Left ventricle myocardium superior (tissue), 1 donor: ENCODE measurements at places on chromosomes 11 and 22. TPM values are rescaled to one million over a fixed set of nuclear protein-coding genes. Genes with fewer than 3 reads are reported as not detected.
A peak's percentile ranks its signal among the peaks of the same experiment; 100 is the strongest.

GRCh38 chr11:63212742-63213141, 30.7 kb downstream of the SLC22A25 start:
- no peak for DNase-seq

DNA sequence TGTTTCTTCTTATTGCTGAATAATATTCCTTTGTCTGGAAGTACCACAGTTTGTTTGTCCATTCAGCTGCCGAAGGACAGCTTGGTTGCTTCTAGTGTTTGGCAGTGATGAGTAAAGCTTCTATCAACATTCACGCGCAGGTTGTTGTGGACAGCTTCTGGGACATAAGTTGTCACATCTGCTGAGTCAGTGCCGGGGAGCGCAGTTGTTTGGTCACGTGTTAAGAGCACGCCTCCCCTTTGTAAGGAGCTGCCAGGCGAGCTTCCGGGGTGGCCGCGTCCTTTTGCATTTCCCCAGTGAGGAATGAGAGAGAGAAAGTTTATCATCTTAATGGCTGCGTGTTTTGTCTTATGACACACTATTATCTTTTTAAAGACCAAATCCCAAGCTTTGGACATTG, 30.3 kb downstream of the SAMM50 start:
- DNase-seq = no peak

Gene PAAF1
- 13.7 TPM for total RNA-seq

DNA sequence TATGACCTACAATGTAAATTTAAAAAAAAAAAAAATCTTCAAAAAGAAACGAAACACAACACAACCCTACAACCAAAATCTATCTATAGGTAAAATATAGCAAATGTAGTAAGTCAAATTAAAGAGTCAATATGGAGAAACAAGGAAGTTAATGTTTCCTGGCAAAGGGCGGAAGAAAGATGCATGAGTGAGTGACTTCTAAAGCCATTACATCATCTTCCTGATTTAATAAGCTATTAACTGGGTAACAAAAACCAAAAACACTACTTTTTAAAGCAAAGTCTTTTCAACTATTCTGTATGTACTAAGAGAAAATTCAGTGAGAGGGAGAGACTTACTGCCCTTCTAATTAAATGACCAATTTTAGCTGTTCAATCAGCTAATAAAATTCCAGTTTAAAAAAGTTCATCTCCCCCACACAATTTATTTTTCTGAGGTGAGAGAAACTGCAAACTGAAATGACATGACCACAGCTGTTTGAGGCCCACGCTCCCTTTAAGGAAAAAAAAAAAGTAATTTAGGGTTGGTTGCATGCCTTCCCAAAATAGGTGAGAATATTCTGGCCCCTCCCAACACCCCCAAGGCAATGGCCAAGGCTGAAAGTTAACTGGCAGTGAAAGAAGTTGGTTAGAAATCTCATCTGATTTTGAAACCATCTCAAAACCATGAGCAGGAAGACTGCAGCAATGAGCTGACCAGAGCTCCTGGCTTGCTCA, 5.9 kb downstream of the SF1 start:
- no peak for DNase-seq

Gene ZNF215
- total RNA-seq = 0.17 TPM

GRCh38 chr11:67022961-67023956, at the start of gene SYT12:
TSS of gene SYT12 (plus strand) at chr11:67023134. CDS start at chr11:67030145, 7,011 bp downstream.
- DNase-seq = peak; percentile 37

Gene TIRAP
- 7.8 TPM for total RNA-seq

- DNase-seq = no peak
Observed at GRCh38 chr22:21703684-21704316, 31.8 kb downstream of the YPEL1 start.

GRCh38 chr11:130642994-130643393, 194.5 kb downstream of the ADAMTS15 start:
- no peak for DNase-seq

DNA sequence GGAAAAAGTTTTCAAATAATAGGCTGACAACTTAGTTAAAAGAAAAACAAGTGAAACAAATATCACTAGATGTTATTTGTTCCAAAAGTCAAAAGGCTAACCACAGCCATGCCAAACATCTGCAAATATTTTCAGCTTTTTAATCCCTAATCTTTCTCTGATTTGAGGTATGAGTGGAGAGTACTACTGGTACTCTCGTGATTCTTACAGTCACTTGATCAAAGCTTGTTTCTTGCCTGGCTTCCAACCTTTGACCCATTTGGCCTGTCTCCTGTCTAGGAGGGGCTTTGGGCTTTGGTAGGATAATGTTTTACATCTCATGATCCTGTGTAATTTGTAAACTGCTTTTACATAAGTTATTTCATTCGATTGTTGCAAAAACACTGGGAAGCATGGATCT, 301.8 kb upstream of the SORL1-AS1 start:
- no peak for DNase-seq

Gene UBQLNL
- 0.17 TPM for total RNA-seq

DNA sequence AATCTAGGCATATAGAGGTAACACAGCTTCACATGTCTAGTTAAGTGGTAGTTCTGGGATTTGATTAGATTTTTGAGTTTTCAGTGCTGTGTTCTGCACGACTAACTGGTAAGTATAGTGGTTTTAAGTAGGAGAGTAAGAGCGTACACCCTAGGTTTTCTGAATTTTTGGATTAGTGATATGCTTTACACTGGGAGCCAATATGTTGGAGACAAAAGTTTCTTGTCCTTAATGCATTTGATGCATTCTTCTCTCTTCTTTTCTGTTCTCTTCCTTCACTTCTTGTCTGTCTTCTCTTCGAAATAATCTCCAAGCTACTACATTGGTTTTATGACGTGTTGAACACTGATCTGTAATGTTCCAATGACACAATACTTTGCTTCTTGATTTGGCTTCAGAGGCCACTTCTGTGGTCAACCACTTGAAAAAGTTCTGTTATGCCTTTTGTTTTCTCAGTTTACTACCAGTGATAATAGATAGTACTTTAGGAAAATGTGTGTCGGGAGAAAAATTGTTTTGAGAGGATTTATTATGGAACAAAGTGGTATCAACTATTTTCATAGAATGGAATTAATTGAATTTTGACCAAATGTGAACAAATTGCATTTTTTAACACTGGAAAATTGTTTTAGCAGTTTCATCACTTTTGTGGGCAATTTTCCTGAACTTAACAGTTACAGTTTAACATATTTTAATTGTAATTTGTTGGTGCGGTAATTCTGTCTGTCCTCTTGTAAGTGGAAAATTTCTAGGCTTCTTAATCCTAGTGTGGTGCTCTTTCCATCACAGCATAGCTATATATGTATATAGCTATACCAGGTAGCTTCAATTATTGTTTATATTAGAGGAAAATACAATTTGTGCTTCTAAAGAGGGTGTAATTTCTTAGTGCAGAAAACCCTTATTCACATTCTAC, 2.6 kb downstream of the PDE3B start:
- DNase-seq = no peak

DNA sequence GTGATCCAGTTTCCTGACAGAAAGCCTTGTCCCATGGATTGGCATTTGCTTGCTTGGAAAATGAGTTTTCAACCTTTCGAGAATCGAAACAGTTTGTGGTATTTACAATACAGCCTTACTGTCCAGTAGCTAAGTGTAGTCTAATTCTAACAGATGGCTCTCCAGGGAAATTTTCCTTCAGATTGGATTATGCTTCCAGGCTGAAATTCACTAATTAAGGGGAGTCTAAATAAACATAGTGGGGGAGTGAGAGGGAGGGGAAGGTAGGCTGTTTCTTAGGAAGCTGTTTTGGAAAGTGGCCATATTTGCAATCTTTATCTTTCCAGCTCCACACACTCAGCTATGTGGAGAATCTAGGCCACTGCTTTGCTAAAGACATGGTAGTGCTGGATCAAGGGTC, 81.3 kb downstream of the SYT9 start:
- DNase-seq = no peak

DNA sequence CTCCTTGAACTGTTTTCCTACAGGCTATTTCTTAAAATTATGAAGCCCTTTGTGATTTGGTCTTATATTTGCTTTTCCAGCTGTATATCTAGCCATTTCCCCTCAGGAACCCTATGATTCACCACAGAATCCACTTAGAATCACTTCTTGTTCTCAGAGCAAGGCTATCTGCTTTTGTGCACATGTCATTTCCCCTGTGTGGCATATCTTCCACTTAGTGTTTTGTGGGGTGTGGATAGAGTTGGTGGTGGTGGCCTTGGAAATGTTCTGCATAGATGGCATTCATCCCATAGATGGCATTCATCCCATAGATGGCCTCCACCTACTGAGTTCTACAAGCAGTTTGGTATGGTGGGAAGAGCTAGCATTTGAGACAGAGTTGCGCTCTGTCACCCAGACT, 44.7 kb downstream of the SWAP70 start:
- DNase-seq = no peak

- no peak for DNase-seq
Observed at GRCh38 chr22:23279781-23280180, 99.5 kb downstream of the BCR start.

Gene REXO2
- 161 TPM for total RNA-seq

DNA sequence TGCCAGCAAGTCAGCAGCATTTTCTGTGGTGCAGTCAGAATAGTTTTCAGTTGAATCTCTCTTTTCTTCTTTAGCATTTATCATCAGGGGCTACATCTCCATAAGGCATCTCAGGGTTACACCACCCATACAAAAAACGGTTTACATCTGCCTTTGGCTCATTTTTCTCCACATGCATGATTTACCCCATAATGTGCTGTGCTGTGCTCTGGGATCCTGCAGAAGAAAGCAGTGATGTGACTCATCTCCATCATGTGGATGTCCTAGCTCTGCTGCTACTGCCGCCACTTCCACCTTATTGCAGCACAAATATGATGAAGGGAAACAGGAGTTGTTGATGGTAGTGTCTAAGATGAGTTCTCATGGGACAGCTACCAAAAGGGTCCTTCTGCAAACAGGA, 30.0 kb upstream of the CCDC179 start:
- no peak for DNase-seq

- peak; percentile 71 for DNase-seq
Observed at GRCh38 chr22:20155330-20156041, 4.6 kb upstream of the CCDC188 start.

GRCh38 chr11:103530257-103530656, 421.0 kb downstream of the DYNC2H1 start:
- no peak for DNase-seq

Gene PGA4
- 0.47 TPM for total RNA-seq

Gene OR2AG1
- not detected for total RNA-seq

Gene CD81
- total RNA-seq = 653 TPM

- no peak for DNase-seq
Observed at GRCh38 chr11:20056950-20057943, 103.0 kb downstream of the DBX1 start.

DNA sequence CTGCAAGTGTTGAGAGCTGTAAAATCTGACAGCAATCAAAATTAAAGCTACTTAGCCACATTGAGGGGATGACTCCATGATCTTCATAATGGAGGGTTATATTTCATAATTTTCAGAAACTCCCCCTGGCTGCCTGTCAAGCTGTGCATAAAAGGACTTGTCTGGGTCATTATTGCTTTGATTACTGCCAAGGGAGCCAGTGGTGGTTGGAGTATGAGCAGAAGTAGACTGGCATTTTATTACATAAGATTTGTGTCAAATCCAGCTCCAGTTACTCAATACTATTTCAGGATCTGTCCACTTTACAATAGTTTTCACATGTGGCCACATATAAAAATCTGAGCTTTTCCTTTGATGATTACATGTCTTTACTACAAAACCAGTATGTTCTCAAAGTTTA, 108.9 kb upstream of the SLC5A12 start:
- no peak for DNase-seq
